ENCODE measurements at places on chromosomes 5 and 9.

DNA sequence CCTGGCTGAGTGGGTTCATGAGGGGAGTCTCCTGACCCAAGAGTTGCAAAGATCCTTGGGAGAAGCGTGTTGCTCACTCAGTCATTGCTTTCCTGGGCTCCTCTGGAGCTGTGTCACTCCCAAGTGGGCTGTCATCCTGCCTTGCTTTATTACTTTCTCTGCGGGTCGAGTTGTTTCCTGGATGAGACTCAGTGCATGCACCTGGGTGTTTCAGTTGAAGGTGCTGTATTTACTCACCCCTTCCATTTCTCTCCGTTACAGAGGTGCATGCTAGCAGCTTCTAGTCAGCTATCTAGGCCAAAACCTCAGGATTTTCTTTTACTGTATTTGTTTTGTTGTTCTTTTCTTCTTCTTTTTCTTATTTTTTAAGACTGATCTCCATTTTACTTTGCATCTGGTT is 785.5 kb upstream of the EDIL3 start:
- DNase-seq: no peak

GRCh38 chr5:14574891-14575508 is 6.6 kb upstream of the OTULINL start:
- peak; percentile 53 for DNase-seq

DNA sequence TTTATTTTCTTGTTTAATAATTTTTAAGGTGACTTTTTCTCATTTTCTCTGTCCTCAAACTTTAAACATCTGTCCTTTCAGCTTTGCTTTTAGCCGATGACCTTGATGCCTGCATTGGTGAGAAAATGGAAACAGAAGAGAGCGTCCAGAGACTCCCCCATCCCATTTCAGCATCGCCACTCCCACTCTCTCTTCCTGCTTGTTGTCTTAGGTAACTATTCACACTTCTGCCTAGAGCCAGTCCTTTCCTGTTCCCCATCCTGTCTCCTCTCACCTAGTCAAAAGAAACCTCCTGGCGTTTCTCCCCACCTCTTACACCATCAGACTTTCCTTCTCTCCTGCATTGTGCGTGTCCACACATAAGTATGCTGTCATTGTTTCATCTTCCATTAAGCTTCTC is 124.6 kb downstream of the MAST4 start:
- no peak for DNase-seq

DNA sequence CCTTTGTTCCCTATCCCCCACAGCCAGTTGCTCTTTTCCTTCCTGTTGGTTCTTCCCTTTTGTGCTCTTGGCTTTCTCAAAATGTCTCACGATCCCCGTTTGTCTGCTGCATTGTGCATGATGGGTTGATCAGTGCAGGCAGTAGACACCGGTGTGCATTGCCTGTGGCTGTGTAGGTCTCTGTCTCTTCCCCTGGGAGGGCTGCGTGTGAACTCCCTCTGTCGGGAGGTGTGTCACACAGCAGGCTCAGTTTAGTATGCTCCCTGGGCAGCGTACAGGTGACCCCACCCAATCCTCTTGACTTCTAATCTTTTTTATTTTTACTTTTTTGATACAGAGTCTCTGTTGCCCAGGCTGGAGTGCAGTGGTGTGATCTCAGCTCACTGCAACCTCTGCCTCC is 265.3 kb downstream of the FSTL4 start:
- DNase-seq: no peak

GRCh38 chr9:21516796-21517195 is 34.7 kb upstream of the IFNE start:
- no peak for DNase-seq

- no peak for DNase-seq
Observed at GRCh38 chr5:160514191-160514590, 92.5 kb downstream of the PTTG1 start.

DNA sequence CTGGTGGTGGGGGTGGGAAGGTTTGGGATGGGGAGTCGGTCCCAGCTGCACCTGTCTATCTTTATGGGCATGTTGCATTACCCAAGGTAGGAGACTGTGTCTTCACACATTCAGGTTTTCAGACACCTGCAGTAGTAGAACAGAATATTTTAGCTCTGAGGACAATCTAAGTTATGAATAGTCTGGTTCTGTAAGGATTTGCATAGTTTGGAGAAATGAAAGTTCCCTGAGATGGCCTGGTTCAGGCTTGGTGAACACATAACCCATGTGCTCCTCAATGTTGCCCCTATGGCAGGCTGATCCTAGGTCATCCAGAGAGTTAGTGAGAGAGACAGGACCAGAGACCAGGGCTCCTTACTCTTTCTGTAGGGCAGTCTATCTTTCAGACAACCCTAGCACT is 20.7 kb downstream of the TNFSF8 start:
- no peak for DNase-seq

All from SHP77 treated with DMSO at 0.1 percent for 48 hours (cell line).